SJSA1 (cell line): ENCODE measurements at places on chromosomes 4 and X. TPM values are rescaled to one million over a fixed set of nuclear protein-coding genes. Genes with fewer than 3 reads are reported as not detected.

- DNase-seq, result no peak
Observed at GRCh38 chr4:20987191-20987590, 286.9 kb downstream of the PACRGL start.

GRCh38 chrX:65985922-65986588 is 53.8 kb downstream of the VSIG4 start:
- DNase-seq, result peak; percentile 8

DMRTC1 gene
- not detected in 2 replicates for total RNA-seq

- peak; percentile 41 for DNase-seq
Observed at GRCh38 chr4:39846120-39846519, 131.6 kb downstream of the PDS5A start.
